CD4-positive, alpha-beta T cell treated with Interleukin-4 for 1 hour (primary cell): ENCODE measurements at places on chromosomes 5 and 9.

DNA sequence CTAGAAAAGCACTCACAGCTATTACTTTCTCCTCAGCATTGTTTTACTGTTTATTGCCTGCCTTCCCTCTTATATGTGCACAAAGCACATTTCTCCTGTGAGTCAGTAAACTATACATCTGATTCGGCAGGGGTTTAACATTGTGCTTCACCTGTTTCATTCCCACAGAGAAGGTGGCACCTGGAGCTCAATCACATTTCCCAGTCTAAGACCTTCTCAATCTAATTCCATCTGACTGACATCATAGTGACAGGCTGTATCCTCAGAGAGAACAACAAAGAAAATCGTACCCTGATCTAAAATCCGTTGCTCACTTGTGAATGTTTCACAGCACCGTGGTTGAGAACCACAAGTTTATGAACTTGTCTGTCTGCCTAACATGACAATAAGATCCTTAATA lies 92.4 kb upstream of the CAST start:
- DNase-seq: no peak

GRCh38 chr5:30804739-30805505 lies 388.6 kb upstream of the CDH6 start:
- DNase-seq: no peak

DNA sequence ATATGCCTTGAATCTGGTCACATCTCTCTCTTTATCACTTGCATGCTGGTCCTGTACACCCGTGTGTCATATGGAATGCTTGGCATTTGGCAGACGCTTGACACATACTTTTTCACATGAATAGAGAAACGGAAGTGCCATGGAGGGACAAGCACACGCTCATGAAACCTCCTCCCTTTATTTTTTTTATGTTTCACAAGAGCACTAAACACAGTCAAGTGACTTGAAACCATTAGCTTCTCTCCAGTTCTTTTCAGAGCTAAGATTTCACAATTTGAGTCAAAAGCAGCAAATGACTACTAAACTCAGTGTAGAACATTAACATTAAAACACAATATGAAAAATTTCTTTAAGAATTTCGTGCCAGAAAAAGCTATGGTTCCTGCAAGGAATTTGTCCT lies 151.1 kb downstream of the DOCK2 start:
- DNase-seq: no peak

- DNase-seq: no peak
These were observed 31.8 kb upstream of the LMX1B start for GRCh38 chr9:126581893-126582292.

DNA sequence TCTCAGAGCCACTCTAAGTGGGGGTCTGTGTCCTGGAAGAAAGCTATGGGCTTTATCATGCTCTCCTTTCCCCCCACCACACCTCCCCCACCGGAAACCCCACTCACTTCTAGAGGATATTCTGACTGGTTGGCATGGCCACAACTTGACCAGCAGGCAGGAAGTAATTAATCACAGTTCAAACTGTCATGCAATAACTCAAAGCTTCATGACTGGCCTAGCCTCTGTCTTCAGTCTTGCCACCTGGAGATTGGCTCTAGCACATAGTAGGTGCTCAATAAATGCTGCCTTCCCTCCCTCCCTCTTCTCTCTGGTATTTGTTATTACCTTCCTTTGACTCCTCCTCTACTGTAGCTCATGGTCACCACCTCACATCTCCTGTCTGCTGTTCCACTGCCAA lies 124.7 kb downstream of the GABBR2 start:
- no peak for DNase-seq

- DNase-seq: no peak
These were observed 47.6 kb upstream of the SIL1 start for GRCh38 chr5:139245637-139246339.

- DNase-seq: no peak
These were observed 321.0 kb downstream of the AGTPBP1 start for GRCh38 chr9:85420750-85421149.

GRCh38 chr5:59079622-59080620 lies 497.0 kb downstream of the RAB3C start:
- DNase-seq: no peak

DNA sequence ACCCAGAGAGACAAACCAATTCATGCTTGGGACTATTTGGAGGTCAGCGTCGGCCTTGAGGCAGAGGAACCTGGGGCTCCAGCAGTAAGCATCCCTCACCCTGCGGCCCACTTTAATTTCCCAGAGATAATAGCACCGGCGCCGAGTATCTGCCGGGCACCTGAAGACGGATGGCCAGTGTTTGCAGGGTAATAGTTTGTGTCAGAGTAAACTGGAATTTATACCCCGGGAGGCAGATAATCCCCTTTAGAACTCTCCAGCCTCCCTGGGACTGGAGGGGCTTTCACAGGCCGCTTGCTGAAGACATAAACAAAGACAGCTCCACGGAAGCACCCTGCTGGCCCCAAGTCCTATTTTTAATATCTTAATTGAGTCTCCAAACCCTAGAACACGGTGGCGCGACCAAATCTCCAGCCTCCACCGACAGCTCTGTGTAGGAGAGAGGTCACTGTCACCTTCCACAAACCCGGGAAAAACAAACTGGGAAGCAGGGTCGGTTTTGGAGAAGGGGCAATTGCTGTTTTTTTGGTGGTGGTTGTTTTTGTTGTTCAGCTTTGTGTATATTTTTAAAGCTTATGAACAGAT lies 17.4 kb upstream of the FCN1 start:
- DNase-seq: no peak

DNA sequence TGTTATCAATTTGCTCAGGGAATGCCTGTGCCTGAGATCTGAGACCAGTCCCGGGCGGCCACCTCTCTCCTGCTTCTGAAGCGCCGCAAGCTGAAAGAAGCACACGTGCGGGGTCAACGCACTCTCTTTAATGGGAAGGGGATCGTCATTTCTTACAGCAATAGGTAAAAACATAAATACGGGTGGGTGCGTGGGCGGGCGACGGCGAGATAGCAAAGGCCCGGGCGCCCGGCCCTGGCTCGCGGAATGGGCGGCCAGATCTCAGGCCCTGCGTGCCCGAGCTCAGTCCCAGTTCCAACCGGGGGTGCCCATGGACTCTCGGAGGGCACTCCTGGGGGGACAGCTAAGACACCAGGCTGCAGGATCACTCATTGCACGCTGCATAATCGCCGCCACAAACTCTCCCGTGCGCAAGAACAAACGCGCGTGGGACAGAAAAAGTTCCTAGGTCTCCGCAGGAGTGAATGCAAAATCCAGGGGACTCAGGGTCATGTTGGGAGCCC lies 3.0 kb downstream of the NKX2-5 start:
- no peak for DNase-seq

DNA sequence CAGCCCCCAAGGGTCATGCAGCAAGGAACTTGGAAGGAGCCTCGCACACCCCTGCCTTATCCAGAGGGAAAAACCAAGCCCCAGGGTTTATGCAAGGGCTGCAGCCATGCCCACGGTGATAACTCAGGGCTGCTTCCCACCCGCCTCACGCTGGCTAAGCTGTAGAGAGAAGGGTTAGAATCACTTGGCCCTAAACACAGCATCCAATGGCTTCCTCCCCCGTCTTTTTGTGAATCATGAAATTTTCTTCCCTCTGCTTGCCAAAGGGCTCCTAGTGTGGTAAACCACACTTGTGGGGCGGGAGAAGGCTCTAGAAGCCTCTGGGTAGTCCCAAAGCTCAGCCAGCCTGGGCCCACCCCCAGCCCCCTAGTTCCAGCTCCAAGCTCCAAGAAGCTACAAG lies 55.9 kb upstream of the ORM1 start:
- DNase-seq: no peak

DNA sequence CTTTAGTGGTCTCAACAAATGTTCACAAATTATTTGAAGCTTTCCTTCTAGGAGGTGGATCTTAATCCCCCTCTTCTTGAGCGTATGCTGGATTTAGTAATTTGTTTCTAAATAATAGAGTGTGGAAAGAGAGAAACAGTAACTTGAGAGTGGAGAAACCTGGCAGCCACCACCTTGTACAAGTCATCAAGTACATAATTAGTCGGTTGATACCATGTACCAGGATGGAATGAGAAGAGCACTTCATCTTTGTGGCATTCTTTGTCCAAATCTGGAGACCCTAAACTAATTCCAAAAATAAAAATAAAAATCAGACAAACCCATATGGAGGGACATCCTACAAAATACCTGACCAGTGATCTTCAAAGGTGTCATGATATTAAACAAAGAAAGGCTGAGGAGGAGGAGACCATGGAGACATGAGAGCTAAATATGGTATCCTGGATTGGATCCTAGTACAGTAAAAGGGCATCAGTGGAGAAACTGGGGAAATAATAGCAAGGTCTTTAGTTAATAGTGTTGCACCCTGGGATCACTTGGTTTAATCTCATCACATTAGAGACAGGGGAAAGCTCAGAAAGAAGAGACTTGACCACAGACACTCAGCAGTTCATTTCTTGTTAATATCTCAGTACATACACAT lies 147.9 kb downstream of the ASTN2 start:
- DNase-seq: no peak

GRCh38 chr5:80093796-80094195 lies 58.6 kb downstream of the THBS4 start:
- no peak for DNase-seq

DNA sequence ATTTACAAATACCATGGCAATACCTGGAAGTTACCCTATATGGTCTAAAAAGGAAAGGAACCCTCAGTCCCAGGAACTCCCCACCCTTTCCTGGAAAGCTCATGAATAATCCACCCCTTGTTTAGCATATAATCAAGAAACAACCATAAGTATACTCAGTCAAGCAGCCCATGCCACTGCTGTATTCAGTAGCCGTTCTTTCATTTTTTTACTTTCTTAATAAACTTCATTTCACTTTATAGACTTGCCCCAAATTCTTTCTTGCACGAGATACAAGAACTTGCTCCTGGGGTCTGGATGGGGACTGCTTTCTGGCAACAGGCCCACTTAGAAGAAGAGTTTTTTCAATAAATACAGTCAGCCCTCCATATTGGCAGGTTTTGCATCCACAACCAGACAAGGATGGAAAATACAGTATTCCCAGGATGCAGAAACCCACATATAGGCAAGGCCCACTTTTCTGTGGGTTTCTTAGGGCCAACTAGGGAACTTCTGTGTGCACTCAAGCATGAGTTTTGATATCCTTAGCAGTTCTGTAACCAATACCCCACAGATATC lies 2.8 kb upstream of the TBCA start:
- DNase-seq: no peak

DNA sequence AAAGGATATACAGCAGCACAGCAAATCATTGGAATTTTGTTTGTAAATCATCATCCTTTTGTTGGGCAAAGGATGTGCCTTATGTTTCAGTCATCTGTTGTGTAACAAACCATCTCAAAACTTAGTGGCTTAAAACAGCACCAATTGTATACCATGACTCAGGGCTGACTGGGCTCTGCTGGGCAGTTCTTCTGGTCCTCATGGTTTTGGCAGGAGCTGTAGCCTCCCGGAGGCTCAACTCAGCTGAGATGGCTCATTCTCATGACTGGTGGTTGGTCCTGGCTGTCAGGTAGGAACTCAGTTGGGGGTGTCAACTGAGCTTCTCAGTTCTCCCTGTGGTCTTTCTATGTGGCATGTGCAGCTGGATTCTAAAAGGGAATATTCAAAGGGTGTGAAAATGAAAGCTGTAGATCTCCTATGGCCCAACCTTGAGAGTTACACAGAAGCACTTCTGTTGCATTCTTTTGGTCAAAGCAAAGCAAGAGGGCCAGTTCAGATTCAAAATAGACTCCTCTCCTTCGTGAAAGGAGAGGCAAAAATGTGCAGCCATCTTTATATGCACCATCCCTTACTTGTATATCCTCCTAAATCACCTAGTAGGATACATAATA lies 39.1 kb upstream of the CPEB4 start:
- DNase-seq: no peak

DNA sequence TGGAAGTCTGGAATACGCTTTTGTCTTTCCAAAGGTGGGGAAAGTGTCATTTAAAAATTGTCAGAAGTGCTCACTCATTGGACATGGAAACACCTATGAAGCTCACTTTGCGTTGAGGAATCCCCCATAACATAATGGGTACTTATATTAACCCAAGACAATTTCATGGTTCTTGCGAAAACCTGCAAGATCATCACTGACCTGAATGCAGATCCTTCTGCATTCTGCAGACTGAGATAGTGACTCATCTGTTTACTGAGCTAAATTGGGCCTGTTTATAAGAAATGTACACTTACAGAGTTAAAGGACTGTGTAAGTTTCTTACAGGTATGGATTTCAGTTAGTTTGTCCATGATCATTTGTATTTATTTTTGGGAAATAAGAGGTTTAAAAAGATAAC lies 153.0 kb downstream of the HMHB1 start:
- DNase-seq: no peak

- no peak for DNase-seq
These were observed 32.8 kb upstream of the NMUR2 start for GRCh38 chr5:152437866-152438265.

DNA sequence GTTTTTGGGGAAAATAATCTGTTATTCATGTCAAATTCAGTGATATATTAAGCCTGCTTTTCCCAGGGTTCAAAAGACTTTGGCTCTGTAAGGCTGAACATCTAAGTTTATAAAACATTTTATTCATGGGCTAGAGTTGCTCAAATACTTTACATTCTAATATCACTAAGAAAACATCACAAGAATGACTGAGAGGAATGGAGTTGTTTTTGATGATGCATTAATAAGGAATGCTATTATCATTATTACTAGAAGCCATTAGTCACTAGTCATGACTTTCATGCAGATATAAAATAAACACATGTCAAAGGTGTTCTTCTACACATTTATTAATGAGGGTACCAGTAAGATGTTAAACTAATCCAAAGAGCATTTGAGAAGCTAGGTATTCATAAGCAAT lies 185.5 kb upstream of the KCNN2 start:
- DNase-seq: no peak

DNA sequence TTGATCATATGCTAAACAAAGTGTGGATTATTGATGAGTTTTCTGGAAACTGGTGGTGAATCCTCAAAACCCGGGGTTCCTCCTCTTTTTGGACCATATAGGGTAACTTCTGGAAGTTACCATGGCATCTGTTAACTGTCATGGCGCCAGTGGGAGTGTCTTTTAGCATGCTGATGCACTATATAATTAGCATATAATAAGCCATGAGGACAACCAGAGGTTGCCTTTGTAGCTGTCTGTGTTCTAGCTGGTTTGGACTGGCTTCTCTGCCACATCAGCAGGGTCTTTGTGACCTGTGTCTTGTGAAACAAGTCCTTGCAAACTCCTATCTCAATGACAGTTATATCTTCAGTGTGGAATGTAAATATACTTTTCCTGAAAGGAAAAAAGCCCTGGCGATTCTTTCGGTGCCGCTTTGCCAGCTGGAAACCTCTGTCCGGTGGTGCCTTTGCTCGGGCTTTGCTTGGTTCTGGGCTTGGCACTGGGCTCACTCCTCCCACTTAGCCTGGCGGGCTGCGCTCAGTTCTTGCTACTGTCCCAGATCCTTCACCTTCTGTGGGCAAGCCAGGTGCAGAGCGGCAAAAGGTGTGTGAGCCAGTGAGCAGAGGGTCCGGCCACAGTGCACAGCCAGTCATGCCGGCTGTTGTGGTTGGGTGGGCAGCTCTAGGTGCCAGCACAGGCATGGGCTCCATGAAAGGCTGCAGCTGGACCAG lies 20.4 kb downstream of the NXNL2 start:
- no peak for DNase-seq

DNA sequence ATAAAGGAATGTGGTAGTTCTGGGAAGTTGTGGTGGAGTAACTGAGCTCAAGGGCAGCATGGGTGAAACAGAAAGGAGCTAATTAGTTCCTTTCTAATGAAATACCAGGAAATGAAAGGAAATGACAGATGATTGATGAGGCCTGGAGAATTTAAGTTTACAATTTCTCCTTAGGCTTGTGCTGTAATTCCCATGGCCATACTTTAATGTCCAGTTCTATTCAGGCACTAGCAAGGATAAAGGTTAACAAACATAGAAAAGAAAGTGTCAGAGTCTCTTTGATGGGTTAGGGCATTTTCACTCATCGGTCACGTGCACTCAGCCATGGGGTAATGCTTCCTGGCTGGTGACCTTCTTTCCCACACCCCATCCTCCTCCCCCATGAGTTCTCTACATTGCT lies 70.3 kb downstream of the CTSL start:
- DNase-seq: no peak
